ENCODE measurements at places on chromosomes 11 and 22.

DNA sequence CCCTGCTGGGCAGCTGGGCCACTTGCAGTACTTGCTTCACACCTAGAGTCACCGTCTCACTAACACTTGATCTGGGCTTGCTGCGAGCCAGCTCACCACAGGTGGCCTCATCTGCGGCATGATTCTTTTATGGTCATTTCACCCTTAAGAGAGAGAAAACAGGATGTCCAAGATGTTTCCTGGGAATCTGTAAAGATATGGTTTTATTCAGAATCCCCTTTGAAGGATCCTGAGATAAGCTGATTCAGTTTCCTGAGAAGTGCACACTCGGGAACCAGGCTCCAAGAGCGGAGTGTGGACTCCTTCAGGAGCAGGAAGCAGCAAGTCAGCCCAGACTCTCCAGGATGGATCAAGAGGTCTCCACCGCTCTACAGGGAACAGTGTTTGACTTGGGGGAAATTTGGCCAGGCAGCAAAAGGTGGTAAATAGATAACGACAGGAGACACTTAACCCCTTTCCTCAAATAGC is 21.8 kb upstream of the TP53AIP1 start:
- no peak for DNase-seq

DNA sequence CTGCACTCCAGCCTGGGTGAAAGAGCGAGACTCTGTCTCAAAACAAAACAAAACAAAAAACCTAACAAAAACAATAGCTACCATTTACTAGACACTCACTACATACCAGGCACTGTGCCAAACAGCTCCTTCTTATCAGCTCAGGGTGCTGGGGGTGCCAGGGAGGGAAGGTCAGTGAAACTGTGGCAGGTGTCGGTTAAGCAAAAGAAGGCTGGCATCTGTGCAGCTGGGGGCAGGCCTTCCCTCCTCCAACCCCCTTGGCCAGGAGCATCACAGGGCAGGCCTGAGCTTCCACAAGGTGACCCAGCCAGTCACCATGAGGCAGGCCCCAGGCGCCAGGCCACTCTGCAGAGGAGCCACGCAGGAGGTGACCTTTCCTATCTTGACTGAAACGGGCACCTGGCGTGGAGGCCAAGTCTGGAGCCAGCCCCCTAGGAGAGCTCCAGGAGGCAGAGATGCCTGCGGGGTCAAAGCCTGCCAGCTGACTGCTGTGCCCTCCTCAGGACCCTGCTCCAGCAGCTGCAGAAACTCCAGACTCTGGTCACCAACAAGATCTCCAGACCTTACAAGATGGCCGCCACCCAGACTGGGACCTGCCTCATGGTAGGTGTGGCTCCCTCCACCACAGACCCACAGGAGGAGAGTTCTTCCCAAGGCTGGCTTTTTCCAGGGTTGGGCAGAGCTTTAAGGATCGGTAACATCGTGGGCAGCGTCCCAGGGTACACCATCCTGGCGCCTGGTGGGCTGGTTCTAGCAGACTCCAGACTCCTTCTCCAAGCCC is 31.3 kb upstream of the DGKZ start:
- DNase-seq = no peak

- no peak for DNase-seq
Measured at GRCh38 chr22:31263896-31264640, 28.2 kb downstream of the PIK3IP1 start.

- no peak for DNase-seq
Measured at GRCh38 chr11:47852053-47852452, 3.9 kb upstream of the NUP160 start.

GRCh38 chr22:21455334-21456089 is 11.7 kb upstream of the TMEM191C start:
- DNase-seq = no peak

DNA sequence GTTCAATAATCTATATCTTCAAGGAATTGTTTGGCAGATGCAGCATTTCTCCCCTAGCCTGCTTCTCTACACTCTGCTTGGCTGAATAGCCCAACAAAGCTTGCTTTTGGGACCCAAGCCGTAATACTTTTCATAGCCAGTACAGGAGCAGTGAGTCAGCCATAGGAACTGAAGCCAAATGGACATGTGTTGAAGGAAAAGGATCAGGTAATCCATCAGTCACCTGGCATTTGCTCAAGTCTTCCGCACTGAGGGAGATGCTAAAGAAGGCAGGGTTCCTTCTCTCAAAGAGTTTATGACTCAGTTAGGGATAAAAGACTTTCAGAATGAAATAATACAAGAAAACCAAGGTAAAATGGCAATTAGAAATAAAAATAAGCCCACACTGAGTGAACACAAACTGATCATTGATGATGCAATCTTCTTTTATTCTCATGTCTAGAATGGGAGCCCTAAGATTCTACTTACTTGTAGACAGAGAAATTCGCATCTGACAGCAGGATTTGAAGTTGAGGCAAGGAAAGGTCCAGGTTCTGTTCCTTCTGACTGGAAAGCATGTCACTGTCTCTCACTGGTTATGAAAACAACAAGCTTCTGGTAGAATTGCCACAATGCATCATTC is 13.2 kb downstream of the C11orf87 start:
- DNase-seq = no peak

DNA sequence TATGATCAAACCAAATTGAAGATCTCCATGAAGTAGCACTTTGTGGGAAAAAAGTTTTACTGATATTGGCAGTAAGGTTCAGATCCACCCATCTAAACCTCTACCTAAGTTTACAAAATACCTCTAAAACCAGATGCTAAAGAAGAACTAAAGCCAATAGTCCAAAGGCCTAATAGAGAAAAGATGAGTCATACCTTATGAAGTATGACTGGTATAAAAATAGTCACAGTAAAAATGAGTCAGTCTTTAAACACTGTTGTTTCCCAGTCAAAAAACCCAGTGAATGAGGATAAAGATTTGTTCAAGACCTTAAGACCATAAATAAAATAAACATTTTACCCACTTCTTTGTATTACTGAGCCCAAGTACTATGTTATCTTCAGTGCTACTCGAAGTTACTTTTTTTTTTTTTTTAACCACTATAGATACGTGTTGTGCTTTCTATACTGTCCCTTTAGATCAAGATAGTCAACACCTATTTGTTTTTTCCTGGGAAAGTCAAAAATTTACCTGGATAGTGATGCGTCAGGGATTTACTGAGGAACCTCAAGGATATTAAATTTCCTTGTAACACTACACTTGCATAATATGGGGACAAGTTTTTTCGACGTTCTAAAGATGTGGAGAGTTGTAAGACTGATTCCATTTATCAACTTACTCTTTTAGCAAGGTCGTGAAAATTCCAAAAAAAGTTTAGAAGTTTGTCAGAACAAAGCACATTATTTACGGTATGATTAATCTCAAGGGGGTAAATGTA is 87.3 kb downstream of the CCDC73 start:
- no peak for DNase-seq

GRCh38 chr11:121877152-121877551 is 238.9 kb downstream of the BLID start:
- DNase-seq = no peak

GRCh38 chr11:125167954-125168835 is 3.6 kb downstream of the PKNOX2 start:
- no peak for DNase-seq

GRCh38 chr22:48235744-48236143 is 1473.3 kb downstream of the TBC1D22A start:
- DNase-seq = no peak

DNA sequence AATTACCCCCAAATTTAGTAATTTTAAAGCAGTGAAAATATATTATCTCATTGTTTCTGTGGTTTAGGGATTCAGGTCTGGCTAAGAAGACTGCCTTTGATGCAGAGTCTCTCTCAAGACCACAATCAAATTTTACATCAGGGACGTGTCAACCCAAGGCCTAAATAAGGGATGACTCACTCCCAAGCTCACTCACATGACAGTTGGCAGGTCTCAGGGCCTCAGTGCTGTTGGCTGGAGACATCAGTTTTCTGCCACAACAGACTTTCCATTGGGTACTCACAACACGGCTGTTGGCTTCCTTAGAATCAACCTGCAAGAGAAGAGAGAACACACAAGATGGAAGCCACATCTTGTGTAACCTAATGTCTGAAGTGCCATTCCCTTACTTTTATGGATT is 377.3 kb downstream of the FAM181B start:
- DNase-seq = no peak

GRCh38 chr22:30609260-30610185 is 2.5 kb downstream of the TCN2 start:
- no peak for DNase-seq

DNA sequence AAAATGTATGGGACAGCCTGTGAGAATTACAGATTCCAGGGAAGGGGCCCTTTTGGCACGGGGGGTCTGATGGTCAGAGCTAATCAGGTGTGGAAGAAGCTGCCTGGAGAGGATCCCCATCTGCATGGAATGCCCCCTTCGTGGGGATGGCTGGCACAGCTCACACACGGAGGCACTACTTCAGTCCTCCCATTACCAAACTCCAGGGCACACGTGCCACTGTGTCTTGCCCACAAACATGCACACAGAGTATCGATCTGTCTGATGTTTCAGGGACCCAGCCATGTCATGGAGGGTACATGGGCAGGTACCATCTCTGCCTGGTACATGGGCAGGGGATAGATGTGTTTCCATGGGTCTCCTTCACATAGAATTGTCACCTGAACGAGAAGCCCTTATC is 14.7 kb downstream of the KCNQ1OT1 start:
- DNase-seq = no peak

DNA sequence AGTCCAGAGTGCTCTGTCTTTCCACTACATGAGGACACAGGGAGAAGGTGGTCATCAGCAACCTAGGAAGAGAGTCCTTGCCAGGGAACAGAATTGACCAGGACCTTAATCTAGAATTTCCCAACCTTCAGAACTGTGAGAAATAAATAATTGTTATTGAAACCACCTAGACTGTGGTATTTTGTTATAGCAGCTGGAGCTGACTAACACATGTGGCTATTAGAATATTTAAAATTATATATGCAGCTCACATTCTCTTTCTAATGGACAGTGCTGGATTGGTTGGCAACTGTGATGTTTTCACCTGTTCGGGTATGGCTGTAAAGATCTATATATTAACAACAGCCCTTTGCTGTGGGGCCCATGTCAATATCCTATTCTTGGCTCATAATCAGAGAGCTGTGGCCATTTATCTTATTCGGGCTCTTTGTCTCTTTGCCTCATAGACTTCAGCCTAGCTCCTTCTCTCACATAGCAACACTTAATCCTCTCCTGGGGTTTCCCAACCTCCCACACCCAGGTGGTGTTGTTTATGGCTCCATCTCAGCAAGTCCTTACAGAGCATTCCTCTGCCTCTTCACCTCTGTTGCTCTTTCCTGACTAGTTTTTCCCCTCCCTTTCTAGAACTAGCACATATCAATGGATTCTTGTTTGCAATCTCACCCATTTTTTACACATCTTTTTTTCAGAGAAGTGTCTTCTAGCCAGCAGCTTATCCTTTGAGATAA is 46.4 kb upstream of the AMOTL1 start:
- no peak for DNase-seq

GRCh38 chr11:82995754-82996398 is 75.8 kb downstream of the RAB30 start:
- no peak for DNase-seq

Data from activated CD8-positive, alpha-beta memory T cell treated with anti-CD3 and anti-CD28 coated beads for 1 hour (primary cell).